ENCODE measurements at places on chromosomes 13 and 19. TPM values are rescaled to one million over a fixed set of nuclear protein-coding genes. Genes with fewer than 3 reads are reported as not detected.

- H3K4me1 ChIP-seq = peaks cover 12% of the 10 kb centered on the region
- H3K4me3 ChIP-seq = no peak overlapping the region
- no peak for DNase-seq
- H3K36me3 ChIP-seq = no peaks in the 10 kb centered on the region
These were observed 427 bp downstream of the RTBDN start for GRCh38 chr19:12833738-12834565.

The LRG1 gene
- total RNA-seq = not detected

GRCh38 chr19:4715529-4716221 lies 8.0 kb downstream of the DPP9 start:
- no peak overlapping the region for H3K27ac ChIP-seq
- peaks cover 79% of the 10 kb centered on the region for H3K36me3 ChIP-seq
- no peaks in the 10 kb centered on the region for H3K27me3 ChIP-seq
- H3K4me1 ChIP-seq = no peaks in the 10 kb centered on the region
- DNase-seq = no peak
- no peak overlapping the region for H3K4me3 ChIP-seq

- H3K27ac ChIP-seq = peak overlapping the region; percentile 94
- peaks cover 30% of the 10 kb centered on the region for H3K4me1 ChIP-seq
- peak overlapping the region; percentile 9 for H3K4me3 ChIP-seq
- peak; percentile 99 for DNase-seq
These were observed 435 bp upstream of the DAZAP1 start for GRCh38 chr19:1406774-1407527.

The SEMA6B gene
- 16.4 TPM for total RNA-seq

DNA sequence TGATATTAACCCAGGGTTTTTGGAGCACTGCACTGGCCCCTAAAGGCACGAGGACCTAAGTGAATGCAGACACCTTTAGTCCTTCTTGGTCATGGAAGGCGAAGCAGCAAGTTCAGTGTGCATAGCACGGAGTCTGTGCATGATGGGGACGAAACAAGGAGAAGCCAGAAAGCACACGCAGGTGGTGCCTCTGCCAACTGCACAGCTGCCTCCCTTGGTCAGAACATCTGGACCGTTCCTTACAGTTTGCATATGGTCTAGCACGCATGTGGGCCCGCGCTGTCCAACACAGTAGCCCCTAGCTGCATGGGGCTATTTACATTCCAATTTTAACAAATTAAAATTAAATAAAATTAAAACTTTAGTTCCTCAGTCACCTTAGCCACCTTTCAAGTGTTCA lies 44.0 kb downstream of the FLT3 start:
- H3K4me1 ChIP-seq = no peaks in the 10 kb centered on the region
- no peak overlapping the region for H3K27ac ChIP-seq
- no peak for DNase-seq
- peaks cover 3% of the 10 kb centered on the region for H3K27me3 ChIP-seq
- H3K36me3 ChIP-seq = no peaks in the 10 kb centered on the region

The GRK1 gene
- 0.22 TPM for total RNA-seq

DNA sequence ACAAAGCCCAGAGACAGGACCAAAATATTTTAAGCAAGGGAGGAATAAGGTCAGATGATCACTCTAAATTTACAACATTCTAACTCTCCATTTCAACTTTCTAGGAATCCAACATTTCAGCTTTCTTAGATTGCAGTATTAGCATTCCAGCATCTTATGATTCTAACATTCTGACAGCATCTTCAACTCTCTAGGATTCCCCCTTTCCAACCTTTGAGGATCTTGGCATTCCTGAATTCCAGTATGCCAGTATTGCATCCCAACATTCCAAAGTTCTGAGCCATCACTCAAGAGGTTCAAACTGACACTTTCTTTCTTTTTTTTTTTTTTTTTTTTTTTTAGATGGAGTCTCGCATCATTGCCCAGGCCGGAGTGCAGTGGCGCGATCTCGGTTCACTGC lies 13.8 kb downstream of the TGFB1 start:
- no peaks in the 10 kb centered on the region for H3K27me3 ChIP-seq
- H3K36me3 ChIP-seq = peaks cover 23% of the 10 kb centered on the region
- H3K4me3 ChIP-seq = no peak overlapping the region
- no peak for DNase-seq
- H3K4me1 ChIP-seq = no peaks in the 10 kb centered on the region
- H3K27ac ChIP-seq = no peak overlapping the region

DNA sequence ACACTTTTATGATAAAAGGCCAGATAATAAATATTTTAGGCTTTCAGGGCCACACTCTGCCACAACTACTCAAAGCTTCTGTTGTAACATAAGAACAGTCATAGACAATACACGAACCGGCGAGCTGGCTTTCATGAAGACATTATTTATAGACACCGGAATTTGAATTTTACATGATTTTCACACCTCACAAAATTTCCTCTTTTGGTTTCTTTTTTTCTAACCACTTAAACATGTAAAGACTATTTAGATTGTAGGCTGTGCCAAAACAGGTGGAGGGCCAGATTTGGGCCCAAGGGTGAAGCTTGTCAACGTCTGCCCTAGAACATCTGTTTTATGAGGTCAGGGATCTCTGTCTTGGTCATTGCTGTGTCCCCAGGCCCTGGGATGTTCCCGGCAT lies 29.7 kb upstream of the FXYD3 start:
- H3K4me1 ChIP-seq = peaks cover 6% of the 10 kb centered on the region
- peaks cover 4% of the 10 kb centered on the region for H3K27me3 ChIP-seq
- no peaks in the 10 kb centered on the region for H3K36me3 ChIP-seq
- H3K27ac ChIP-seq = no peak overlapping the region
- H3K4me3 ChIP-seq = no peak overlapping the region
- no peak for DNase-seq

The DIRAS1 gene
- total RNA-seq = 0.33 TPM

The NLRP9 gene
- not detected for total RNA-seq

GRCh38 chr19:3114018-3114726 lies 20.0 kb downstream of the GNA11 start:
- no peaks in the 10 kb centered on the region for H3K4me1 ChIP-seq
- H3K27me3 ChIP-seq = no peaks in the 10 kb centered on the region
- H3K27ac ChIP-seq = no peak overlapping the region
- DNase-seq = no peak
- no peak overlapping the region for H3K4me3 ChIP-seq
- peaks cover 35% of the 10 kb centered on the region for H3K36me3 ChIP-seq

DNA sequence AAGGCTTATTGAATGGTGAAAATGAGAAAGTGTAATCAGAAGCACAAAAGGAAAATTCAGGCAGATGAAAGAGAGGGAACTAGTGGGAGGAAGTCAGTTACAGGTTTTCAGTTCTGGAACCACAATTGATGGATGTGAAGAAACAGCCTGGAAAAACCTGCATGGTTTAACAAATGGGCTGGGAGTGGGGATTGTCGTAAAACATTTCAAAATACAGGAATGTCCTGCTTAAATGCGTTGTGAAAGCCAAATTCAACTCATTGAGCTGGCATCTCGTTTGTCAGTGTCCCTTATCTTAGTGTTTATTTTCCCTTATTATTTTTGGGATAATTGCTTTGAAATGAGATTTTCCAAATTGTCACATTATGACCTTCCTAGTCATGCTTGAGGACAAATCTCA lies 106.5 kb upstream of the RFC3 start:
- no peaks in the 10 kb centered on the region for H3K36me3 ChIP-seq
- H3K4me1 ChIP-seq = peaks cover 20% of the 10 kb centered on the region
- peak overlapping the region; percentile 43 for H3K27ac ChIP-seq

- H3K4me1 ChIP-seq = peaks cover 19% of the 10 kb centered on the region
- H3K4me3 ChIP-seq = no peak overlapping the region
- DNase-seq = no peak
These were observed 3.5 kb downstream of the GAMT start for GRCh38 chr19:1397838-1398237.

GRCh38 chr13:98225036-98225940 lies 48.2 kb upstream of the RNF113B start:
- no peak overlapping the region for H3K27ac ChIP-seq
- no peak for DNase-seq
- peaks cover 17% of the 10 kb centered on the region for H3K4me1 ChIP-seq
- no peaks in the 10 kb centered on the region for H3K27me3 ChIP-seq
- no peak overlapping the region for H3K4me3 ChIP-seq

The TGFBR3L gene
- total RNA-seq = 2.2 TPM

DNA sequence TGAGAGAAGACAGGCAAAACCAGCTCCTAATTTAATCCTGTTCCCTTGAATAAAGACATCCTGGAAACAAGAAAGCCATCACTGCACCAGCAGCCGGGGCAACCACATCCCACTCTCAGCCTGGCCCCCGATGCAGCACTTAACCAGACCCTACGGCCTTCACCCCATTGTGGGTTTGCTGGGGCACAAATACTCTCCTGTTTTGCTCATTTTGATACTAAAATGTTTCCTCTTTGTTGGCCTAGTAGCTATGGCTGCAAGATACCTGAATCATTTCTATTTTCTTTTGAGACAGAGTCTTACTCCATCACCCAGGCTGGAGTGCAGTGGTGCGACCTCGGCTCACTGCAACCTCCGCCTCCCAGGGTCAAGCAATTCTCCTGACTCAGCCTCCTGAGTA lies 28.4 kb downstream of the ANKRD27 start:
- H3K27ac ChIP-seq = no peak overlapping the region
- DNase-seq = no peak
- no peaks in the 10 kb centered on the region for H3K27me3 ChIP-seq
- H3K4me3 ChIP-seq = no peak overlapping the region
- H3K36me3 ChIP-seq = no peaks in the 10 kb centered on the region

The CILP2 gene
- total RNA-seq = not detected

The MUC16 gene
- total RNA-seq = not detected

GRCh38 chr19:28027116-28027515 lies 1185.8 kb downstream of the UQCRFS1 start:
- no peak overlapping the region for H3K27ac ChIP-seq
- H3K36me3 ChIP-seq = no peaks in the 10 kb centered on the region
- H3K4me3 ChIP-seq = no peak overlapping the region
- DNase-seq = no peak
- no peaks in the 10 kb centered on the region for H3K4me1 ChIP-seq
- H3K27me3 ChIP-seq = no peaks in the 10 kb centered on the region

DNA sequence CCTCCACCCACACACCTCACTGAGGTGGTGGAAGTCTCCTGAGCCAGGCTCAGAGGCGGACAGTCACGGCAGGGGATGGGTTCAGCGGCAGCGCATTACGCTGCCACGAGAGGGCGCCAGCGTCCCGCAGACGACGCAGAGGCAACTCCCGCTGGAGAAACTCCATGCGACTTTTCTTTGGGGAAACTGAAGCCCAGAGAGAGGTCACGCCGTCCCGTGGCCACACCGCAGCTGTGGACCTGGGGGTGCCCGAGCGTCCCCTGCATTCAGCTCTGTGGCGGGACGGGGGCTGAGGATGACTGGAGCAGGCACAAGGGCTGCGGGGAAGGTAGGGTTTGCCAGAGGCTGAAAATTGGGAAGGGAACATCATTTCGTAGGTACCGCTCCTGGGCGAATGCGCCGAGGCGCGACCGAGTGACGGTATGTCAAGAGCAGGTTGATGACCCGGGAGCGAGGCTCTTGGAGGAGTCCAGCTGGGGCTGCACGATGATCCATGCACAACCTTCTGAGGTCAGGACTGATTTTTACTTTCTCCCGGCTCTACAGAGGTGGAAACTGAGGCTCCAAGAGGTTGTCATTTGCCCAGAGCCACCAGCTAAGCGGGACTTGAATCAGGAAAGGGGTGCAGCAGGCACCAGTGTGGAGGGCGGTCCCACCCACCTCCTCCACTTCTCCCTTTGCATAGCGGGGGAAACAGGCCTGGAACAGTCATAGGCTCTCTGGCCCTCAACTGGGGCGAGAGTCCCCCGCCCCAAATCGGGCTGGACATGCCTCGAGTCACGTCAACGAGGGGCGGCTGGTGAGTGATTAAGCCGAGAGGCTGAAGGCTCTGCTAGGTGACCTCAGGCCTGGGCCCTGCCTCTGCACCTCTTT lies 690 bp upstream of the ARRDC2 start:
- no peaks in the 10 kb centered on the region for H3K36me3 ChIP-seq
- no peaks in the 10 kb centered on the region for H3K4me1 ChIP-seq
- H3K27me3 ChIP-seq = no peaks in the 10 kb centered on the region
- H3K27ac ChIP-seq = peak overlapping the region; percentile 71

- no peak overlapping the region for H3K4me3 ChIP-seq
- no peak for DNase-seq
- H3K27me3 ChIP-seq = peaks cover 56% of the 10 kb centered on the region
- no peaks in the 10 kb centered on the region for H3K4me1 ChIP-seq
- no peaks in the 10 kb centered on the region for H3K36me3 ChIP-seq
These were observed 5.0 kb downstream of the APC2 start for GRCh38 chr19:1455002-1455335.

- no peaks in the 10 kb centered on the region for H3K4me1 ChIP-seq
- H3K36me3 ChIP-seq = no peaks in the 10 kb centered on the region
- no peaks in the 10 kb centered on the region for H3K27me3 ChIP-seq
- DNase-seq = no peak
- no peak overlapping the region for H3K27ac ChIP-seq
These were observed 247.3 kb downstream of the KCTD12 start for GRCh38 chr13:76638882-76639281.

DNA sequence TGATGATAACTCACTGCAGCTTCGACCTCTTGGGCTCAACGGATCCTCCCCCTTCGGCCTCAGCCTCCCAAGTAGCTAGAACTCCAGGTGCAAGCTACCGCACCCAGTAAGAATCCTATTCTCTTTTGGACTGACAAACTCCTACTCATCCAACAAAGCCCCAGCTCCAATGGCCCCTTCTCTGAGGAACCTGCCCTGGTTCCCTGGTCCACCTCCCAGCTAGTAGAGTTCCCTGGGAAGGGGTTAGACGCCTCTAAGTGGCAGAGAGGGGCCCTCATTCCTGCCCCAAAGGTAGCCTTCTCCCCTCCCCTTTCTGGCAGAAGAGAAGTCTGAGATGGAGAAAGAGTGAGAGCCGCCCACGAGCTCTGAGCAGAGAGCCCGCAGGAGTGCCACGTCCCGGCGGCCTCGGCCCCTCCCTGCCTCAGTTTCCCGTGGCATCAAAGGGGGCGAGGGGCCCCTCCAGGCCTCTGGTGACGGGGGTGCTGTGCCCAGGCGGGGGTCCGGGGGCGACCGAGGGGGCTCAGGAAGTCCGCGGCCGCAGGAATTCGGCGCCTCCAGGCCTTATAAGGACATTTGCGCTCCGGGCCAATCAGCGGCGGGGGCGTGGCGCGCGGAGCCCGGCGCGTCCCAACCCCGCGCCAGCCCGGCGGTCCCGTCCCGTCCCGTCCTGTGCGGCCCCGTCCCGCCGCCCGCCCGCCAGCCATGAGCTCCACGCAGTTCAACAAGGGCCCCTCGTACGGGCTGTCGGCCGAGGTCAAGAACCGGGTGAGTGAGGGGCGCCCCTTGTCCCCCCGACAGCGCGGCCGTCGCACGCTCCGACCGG lies at the start of gene CNN2:
CNN2 (plus strand) TSS at position 649 of the 823 bp plus-strand sequence; CDS start at position 703, 54 bp downstream.
- no peaks in the 10 kb centered on the region for H3K27me3 ChIP-seq
- peak within 1 kb of the TSS; percentile 74 for H3K27ac ChIP-seq
- peak within 1 kb of the TSS; percentile 68 for H3K4me3 ChIP-seq
- H3K36me3 ChIP-seq = no peaks in the 10 kb centered on the region
- peaks cover 13% of the 10 kb centered on the region for H3K4me1 ChIP-seq
- peak; percentile 57 for DNase-seq
